Osteoblast (primary cell): ENCODE measurements at places on chromosomes 1 and 21. TPM values are rescaled to one million over a fixed set of nuclear protein-coding genes. Genes with fewer than 3 reads are reported as not detected.

The SSX2IP gene
- total RNA-seq = 10.9 TPM in 2 replicates

The IGFN1 gene
- total RNA-seq = under 0.01 TPM in 2 replicates

DNA sequence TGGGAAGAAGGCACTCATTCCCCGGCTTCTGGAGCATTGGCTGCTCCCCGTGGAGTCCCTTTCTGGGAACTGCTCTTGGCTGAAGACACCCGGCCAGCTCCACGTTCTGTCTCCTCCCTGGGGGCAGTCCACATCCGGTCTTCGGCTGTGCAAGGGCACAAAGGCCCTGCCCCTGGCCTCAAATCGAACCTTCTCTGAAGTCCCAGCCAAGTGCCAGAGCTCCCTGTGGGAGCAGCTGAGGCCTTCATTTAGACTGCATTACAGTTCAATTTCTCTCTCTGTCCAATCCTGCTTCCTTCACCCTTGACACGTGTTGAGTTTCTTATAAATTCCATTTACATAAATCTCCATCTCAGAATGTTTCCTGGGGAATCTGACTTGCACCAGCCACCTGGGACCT is 132.9 kb upstream of the POU3F1 start:
- DNase-seq = no peak

The FAM72A gene
- 2.2 and 3.2 TPM in 2 replicates for total RNA-seq

The REN gene
- total RNA-seq = not detected in 2 replicates

GRCh38 chr1:224358237-224358636 is 1.6 kb downstream of the CNIH4 start:
- DNase-seq = no peak

DNA sequence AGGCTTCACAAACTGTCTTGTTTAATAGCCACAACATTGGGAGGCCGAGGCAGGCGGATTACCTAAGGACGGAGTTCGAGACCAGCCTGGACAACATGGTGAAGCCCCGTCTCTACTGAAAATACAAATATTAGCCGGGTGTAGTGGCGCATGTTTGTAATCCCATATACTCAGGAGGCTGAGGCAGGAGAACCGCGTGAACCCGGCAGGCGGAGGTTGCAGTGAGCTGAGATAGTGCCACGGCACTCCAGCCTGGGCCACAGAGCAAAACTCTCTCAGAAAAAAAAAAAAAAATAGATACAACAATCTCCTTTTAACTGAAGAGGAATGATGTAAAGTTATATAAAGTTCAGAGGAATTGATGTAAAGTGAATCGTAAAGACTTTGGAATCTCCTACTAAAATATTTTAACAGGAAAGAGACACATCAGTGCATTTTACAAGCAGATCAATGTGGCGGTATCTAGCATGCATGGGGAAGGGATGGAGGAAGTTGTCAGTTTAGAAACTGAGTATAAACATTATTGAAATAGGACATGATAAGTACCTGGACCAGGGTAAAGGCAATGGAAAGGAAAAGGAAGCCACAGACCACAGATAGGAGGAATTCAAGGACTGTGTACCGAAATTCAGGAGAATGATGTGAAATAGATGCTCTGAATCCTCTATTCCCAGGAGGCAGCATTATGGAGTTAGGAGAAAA is 41.5 kb downstream of the PTPRC start:
- no peak for DNase-seq
